Ascending aorta (tissue), 2 donors: ENCODE measurements at places on chromosomes 3 and 15. TPM values are rescaled to one million over a fixed set of nuclear protein-coding genes. Genes with fewer than 3 reads are reported as not detected.

- no peak for DNase-seq
- H3K27ac ChIP-seq = no peak overlapping the region
- H3K4me3 ChIP-seq = no peak overlapping the region
- H3K27me3 ChIP-seq = no peaks in the 10 kb centered on the region
Measured at GRCh38 chr15:79657722-79658121, 225.6 kb downstream of the MINAR1 start.

DNA sequence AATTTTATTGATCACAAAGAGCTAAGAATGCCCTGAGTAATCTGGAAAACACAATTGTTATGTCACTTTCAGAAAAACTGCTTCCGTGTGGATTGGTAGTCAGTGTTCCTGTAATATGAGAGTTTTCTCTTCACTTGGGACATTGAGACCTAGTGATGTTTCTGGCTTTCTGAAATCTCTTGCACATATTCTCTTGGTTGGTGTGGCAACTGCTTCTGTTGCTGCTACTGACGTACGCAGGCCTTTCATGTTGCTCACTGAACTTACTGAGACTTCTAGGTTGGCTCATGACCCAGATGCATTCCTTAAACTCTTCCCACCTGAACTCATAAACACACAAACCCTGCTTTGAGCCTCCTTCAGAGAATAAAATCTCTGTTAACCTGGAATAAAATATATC, 175.0 kb upstream of the PFN2 start:
- H3K27ac ChIP-seq = no peak overlapping the region
- DNase-seq = no peak
- H3K36me3 ChIP-seq = no peaks in the 10 kb centered on the region
- peaks cover 5% of the 10 kb centered on the region for H3K4me1 ChIP-seq
- H3K27me3 ChIP-seq = no peaks in the 10 kb centered on the region

Gene CADPS
- not detected for total RNA-seq

Gene SIDT1
- total RNA-seq = not detected

GRCh38 chr3:175807175-175807574, 948.0 kb downstream of the NAALADL2 start:
- H3K27me3 ChIP-seq = no peaks in the 10 kb centered on the region
- H3K4me3 ChIP-seq = no peak overlapping the region
- H3K36me3 ChIP-seq = no peaks in the 10 kb centered on the region
- no peak overlapping the region for H3K27ac ChIP-seq
- no peak for DNase-seq
- H3K4me1 ChIP-seq = no peaks in the 10 kb centered on the region

DNA sequence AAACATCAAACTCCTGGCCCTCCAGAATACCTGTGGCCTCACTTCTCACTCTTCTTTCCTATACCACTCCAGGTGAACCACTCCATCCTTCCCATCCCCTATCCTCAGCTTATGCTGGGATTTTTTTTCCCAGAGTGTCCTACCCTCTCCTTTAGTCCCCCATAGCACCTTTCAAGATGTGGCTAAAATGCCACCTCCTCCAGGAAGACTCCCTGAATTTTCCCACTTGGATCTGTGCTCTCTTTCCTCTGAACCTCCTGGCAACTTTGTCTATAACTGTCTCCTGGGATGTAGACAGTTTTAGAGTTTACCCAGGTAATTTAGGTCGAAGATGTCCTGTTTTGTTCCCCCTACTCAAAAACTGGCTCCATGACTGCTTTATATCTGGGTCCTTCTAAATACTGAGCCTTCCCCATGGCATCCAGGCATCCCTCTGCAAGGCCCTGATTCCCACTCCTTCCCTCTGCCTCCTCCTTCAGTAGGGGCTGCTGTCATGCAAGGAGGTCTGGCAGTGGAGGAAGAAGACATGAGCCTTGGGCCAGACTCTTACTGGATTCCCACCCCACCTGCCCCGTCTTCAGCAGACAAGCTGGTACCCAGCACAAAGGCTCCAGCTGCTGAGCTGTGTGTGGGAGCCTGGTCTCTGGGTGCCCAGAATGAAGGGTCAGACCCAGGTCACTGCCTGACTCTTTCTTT, 161.5 kb downstream of the SMAD6 start:
- no peaks in the 10 kb centered on the region for H3K27me3 ChIP-seq
- DNase-seq = no peak
- H3K36me3 ChIP-seq = no peaks in the 10 kb centered on the region
- no peak overlapping the region for H3K4me3 ChIP-seq
- H3K4me1 ChIP-seq = no peaks in the 10 kb centered on the region

DNA sequence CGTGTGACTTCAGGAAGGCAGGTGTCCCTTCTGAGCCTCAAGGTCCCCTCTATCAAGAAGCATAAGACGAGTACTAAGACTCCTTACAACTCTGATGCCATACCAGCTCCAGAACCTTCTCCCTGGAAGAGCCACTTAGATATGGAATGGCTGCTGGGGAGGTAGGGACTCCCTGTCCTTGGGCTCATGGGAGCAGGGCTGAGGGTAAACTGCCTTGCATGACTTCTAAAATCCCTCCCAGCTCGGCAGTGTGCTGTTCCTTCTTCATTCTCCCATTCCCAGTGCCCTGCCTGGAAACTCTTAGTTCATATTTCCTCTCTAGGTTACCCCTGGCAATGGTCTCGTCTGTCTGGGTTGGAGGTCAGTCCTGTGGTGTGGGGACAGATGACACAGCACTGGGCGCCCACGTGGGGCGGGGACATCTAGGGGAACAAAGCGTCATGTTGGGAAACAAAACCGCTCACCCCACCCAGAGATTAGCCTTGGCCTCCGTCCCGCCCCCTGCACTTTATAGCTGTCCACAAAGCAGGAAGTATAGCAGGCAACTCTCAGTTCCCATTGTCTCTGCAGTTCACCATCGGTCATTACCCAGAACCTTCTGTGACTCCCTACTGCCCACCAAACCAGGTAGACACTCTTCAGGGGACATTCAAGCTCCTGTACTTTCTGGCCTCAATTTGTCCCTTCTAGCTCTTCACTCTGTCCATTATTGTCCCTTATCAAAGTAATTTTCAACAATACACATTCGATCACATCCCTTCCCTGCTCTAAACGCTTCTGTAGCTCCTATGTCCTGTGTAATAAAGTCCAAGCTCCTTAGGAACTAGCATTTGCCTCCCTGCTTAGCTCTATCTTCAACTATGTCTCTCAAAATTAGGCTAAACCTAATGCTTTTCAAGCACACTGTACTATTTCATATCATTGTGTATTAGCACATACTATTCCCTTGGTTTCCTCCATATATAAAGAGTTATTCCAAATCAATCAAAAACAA, 73.8 kb downstream of the IQSEC1 start:
- no peak overlapping the region for H3K4me3 ChIP-seq
- peak overlapping the region; percentile 49 for H3K27ac ChIP-seq
- no peaks in the 10 kb centered on the region for H3K27me3 ChIP-seq
- peak; percentile 73 for DNase-seq
- H3K4me1 ChIP-seq = no peaks in the 10 kb centered on the region

DNA sequence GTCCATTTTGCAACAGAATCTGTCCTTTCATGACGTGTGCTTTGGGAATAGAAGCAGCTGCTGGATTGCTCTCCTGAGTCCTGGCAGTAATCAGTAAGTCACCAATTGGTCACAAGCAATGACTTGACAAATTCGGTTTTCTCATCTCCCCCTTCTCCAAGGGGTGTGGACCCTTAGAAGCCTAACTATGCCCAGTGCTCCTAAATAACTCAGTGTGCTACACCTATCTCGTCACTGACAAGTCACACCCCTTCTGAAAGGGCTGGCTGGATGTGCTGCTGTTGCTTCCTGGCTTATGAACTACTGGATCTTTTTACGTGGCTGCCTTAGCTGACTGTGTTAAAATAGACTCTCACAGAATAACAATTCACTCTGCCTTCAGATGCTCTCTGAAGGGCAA, 1351.5 kb downstream of the ZPLD1 start:
- no peak overlapping the region for H3K4me3 ChIP-seq
- no peaks in the 10 kb centered on the region for H3K4me1 ChIP-seq
- no peaks in the 10 kb centered on the region for H3K36me3 ChIP-seq
- H3K27ac ChIP-seq = no peak overlapping the region
- no peaks in the 10 kb centered on the region for H3K27me3 ChIP-seq

DNA sequence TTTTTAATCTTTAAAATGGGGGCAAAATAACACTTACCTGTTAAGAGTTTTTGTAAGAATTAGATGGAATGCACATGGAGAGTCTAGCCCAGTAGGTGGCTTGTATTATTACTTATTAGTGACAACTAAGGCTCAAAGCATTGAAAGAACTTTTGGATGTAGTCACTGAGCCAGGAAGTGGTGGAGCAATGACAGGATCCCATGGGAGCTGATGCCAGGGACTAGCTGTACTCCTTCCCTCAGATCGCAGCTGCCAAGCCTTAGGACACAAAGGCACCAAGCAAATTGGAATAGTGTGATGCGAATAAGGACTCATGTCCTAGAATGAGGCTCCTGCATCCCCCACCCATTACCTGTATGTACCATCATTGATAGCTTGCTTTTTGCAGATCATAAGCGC, 370.4 kb upstream of the RGMA start:
- H3K4me3 ChIP-seq = no peak overlapping the region
- no peak overlapping the region for H3K27ac ChIP-seq
- no peaks in the 10 kb centered on the region for H3K27me3 ChIP-seq
- DNase-seq = no peak
- no peaks in the 10 kb centered on the region for H3K36me3 ChIP-seq
